ENCODE measurements at places on chromosomes 2 and 18.

- no peak for DNase-seq
These were observed 27.5 kb downstream of the GAREM1 start for GRCh38 chr18:32443033-32443705.

GRCh38 chr18:78896111-78896905 lies 83.3 kb upstream of the SALL3 start:
- no peak for DNase-seq

- DNase-seq, result no peak
These were observed 545.3 kb downstream of the TSN start for GRCh38 chr2:122300758-122301157.

DNA sequence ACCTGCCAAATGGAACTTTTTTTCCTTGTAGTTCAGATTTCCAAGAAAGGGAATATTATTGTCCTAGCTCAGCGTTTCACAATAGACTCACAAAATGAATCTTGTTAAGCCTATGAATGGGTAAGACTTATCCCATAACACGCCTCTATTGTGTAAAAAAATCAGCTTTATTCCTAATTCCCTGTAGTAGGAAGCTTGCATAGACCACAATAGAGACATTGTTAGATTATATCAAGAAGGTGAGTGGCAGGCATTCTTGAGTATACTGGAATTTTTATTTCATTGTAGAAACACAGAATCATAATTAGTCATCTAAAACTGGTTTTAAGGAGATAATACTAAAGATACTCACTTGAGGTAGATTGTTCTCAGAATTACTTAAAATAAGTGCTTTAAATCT lies 46.5 kb upstream of the SLC30A6 start:
- no peak for DNase-seq

GRCh38 chr18:21702602-21703001 lies 2.0 kb downstream of the ABHD3 start:
- DNase-seq, result no peak

DNA sequence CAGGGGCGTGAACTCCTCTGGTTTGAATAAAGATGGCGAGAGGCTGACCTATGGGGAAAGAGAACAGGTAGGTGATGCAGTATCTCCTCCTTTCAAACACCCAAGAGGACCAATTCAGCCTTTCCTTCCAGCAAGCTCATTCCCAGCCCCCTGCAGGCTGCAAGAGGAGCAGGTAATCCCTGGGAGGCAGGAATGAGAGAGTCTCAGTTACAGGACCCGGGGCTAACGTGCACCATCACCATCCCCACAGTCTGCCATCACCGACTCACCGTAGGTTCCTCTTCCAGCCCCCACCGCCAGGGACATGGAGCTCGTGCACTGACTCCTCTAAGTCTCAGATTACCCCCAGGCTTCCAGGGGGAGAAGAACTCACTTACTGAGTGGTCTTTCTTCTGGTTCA lies 26.7 kb downstream of the XDH start:
- no peak for DNase-seq

DNA sequence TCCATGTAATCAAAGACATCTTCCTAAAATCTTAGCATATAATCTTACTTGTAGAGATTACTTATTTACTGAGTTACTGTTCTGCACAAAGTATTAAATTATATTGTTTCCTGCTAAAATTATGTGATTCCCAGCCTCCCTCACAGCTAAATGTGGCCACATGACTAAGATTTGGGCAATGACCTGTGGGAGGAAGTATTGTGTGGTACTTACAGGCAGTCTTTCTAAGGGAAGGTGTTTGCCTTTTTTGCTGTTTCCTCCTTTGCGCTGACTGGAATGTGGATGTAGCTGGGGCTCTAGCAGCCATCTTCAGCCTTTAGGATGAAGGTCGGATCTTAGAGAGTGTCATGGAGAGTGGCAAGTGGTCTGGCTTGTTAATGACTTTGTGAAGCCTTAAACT lies 146.3 kb upstream of the APCDD1 start:
- DNase-seq, result no peak

DNA sequence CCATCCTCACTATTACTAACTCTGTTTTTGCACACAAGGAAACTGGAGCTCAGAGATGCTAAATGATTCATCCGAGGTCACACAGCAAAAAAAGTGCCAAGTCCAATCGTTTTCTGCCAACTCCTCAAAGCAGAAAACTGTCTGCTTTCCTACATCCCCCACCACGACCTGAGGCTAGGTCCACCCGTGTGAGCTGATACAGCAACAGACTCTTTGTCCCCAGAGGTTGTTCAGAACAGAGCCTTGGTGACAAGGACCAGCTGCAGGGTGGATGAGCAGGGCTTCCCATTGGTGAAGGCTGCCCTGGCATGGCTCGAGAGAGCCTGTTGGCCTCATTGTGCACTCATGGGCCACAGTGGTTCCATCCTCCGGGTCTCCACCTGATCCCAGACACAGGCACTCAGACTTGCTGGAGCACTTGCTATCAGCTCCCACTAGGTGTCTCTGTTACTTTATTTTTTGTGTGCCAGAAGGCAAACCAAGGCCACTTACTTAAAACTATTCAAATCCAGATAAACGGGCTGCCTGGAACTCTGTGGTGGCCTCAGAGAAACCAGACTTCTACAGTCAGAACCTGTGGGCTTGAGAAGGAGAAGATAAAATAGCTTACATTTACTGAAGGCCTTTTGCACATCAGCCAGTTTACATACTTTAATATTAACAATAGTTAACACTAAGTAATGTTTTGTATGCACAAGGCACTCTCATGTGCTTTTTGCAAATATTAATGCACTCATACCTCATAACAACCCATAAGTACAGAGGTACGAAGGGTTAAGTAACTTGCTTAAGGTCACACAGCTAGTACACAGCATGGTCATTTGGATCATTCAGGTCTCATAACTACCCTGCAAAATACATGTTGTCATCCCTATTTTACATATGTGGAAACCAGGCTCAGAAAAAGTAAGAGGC lies 62.9 kb upstream of the CTIF start:
- peak; percentile 84 for DNase-seq

GRCh38 chr2:171327043-171327496 lies 106.7 kb downstream of the METTL8 start:
- DNase-seq, result peak; percentile 58

DNA sequence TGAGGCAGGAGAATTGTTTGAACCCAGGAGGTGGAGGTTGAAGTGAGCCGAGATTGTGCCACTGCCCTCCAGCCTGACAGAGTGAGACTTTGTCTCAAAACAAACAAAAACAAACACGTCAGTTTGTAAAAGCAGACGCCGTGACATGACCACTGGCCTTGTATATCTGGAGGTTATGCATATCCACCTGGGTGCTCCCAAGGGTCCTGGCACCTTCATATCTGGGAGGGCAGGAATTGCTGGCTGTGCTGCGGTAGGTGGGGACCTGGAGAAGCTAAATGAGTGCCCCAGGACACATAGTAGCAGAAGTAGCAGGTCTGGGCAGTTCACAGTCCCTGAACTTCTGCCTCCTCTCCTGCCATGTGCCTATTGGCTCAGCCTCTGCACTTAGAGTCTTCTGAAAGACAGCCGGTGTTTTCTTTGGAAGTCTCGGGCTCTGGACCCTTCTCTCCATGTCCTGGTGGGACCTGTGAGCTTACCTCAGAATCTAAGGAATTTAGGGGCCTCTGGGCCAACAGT lies 30.9 kb upstream of the IL1R2 start:
- no peak for DNase-seq

- peak; percentile 20 for DNase-seq
These were observed 98.0 kb downstream of the STK39 start for GRCh38 chr2:168149150-168149974.

DNA sequence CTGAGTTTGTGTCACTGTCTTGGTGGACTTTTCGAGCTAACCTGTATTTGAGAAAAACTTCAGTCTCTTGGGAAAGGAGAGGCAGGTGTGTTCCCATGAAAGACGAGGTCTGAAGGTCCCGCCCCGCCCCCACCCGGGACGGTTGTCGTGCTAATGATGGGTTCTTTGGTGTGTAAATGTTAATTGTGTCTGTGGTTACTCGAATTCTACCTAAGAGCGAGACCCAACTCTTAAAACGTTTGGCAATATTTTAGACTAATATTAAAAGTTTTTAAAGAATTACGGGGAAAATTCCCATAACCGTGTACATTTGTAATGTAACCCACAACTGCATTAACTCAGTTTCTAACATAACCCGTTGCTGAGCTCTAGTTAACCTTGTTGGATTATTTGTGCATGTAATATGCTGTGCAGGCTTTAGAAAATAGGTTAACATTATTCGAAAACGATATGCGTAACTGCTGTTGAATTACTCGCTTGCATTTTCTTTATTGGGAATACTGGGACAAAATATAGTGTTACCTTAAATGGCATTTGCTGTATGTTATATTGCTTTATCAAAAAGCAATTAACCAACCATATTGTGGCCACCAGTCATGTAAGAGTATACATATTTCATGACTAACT lies 833 bp downstream of the EPB41L5 start:
- DNase-seq, result no peak

DNA sequence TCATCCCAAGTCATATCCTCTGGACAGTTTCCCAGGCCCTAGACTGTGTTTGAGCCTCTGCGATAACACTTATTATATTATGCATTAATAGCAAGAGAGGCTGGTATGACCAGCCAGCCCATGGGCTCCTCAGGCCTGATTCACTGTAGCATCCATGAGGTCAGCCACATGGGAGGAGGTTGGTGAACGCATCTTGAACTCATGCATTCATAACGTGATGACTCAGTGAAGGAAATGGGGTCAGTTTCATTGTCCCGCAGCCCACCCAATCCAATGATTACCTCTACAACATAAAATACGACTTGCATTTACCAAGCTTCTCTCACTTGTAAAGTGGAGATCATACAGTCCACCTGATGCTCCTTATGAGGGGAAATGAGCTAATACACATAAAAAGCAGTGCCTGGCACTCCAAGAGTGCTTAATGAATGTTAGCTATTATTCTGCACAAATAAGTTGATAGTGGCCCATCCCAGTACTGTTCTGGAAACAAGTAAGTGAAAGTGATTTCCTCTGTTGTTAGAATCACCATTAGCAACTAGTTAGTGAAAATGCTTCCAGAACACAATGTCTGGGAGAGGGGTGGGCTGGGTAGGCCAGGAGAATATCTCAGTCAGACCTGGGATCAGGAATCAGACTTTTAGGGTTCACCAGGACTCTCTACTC lies 46.1 kb upstream of the CELF4 start:
- no peak for DNase-seq

GRCh38 chr2:3595985-3596384 lies 1.1 kb downstream of the COLEC11 start:
- no peak for DNase-seq

DNA sequence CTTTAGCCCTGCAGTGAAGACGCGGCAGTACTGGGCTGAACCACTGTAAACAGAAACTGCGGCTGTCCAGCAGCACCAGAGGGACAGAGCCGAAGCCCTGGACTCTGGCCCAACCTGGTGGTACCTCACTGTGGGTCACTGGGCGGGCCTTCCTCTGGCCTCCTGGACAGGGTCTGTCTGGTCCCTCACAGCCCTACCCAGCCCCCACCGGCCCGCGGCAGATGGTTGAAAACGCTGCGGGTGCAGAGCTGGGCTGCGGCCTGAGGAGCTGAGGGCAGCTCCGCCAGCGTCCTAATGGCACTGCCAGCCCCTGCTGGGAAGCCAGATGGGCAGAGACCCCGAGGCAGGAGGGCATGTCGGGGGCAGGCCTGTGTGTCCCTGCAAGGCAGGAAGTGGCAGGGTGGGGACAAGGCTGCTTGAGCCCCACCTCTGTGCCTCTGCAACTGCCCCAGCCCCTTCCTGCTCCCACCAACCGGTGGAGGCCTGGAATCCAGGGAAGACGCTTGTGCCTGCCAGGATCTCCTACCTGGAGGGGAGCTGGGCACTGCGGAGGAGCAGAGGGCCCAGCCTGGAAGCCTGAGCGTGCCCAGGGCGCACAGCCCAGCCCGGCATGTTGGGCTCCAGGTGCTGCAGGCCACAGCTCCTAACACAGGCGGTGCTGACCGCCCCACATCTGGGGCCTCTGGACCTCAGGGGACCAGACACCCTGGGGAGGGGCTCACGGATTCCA lies 36.3 kb downstream of the HS6ST1 start:
- DNase-seq, result no peak

DNA sequence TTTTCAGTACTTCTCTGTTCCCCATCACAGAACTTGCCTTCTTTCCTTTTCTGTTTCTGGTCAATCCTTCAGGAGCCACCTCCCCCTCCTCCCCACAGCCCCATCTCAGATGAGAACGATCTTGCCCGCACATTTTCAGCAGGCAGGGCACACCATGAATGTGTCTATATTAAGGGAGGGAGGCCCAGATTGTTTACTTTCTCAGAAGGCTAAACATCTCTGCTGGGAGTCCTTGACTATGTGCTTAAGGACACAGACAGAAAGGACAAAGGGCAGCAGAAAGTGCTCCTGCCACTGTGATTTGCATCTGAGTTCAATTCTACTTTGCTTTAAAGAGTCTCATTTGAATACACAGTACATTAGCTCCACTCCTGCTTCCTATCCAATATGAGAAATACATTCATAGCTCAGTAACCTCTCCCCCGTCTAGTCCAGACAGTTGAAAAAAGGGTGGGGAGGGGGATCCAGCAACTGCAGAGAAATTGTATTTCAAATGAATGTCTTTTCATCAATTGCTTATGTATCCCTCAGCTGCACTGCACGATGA lies 175.0 kb upstream of the PARD3B start:
- DNase-seq, result no peak

GRCh38 chr2:238563551-238563950 lies 136.8 kb downstream of the ASB1 start:
- no peak for DNase-seq

GRCh38 chr2:28271919-28272250 lies 120.8 kb upstream of the FOSL2 start:
- DNase-seq, result peak; percentile 70

GRCh38 chr2:134169788-134170187 lies 84.1 kb upstream of the MGAT5 start:
- no peak for DNase-seq

DNA sequence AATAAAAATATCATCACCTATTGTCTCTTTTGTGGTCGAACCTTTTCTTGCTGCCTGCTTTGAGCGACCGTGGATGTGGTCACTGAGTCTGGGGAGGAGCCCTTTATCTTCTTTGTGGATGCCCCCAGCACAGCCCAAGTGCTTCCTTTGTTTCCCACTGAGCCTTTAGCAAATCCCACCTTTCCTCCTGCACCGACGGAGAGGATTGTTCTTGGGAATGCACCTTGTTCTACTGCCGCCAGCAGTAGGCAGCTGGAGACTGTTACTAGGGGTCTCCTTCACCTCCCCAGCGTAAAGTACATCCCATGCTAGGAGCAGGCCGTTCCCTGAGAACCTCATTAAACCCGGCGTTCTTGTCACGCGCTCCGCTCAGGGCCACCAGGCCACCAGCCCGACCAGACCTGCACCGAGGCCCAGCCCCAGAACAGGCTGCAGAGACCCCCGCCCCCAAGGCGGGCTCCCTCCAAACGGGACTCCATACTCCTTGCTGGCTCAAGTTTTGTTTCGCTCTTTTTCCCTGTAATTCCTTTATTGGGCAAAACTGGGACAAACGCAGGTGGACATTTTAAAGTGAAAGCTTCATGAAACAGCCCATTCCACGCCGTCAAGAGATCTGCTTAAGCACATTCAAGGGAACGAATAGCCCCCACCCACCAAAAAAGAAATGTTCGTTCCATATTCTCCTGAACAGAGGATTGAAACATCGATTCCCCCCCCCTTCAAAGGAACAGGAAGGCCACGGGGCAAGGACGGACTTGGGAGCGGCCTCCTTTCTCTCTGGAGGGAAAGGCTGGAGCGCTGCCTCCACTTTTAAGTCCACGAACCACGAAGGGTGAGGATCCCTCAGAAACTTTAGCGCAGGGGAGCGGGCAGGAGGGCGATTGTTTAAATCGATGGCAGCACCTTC lies 1.1 kb upstream of the MAT2A start:
- peak; percentile 20 for DNase-seq
